Coronary artery (tissue), 2 donors: ENCODE measurements at places on chromosomes 7 and 10.

GRCh38 chr10:31792745-31793144 is 135.9 kb downstream of the ARHGAP12 start:
- no peak for DNase-seq

- no peak for DNase-seq
Measured at GRCh38 chr7:92053312-92053711, 81.0 kb downstream of the CYP51A1 start.

GRCh38 chr10:32149252-32149955 is 93.2 kb upstream of the KIF5B start:
- peak; percentile 87 for DNase-seq

- DNase-seq: no peak
Measured at GRCh38 chr7:27897441-27897847, 157.5 kb downstream of the TAX1BP1 start.

GRCh38 chr10:61857746-61858145 is 43.8 kb upstream of the ARID5B start:
- no peak for DNase-seq

DNA sequence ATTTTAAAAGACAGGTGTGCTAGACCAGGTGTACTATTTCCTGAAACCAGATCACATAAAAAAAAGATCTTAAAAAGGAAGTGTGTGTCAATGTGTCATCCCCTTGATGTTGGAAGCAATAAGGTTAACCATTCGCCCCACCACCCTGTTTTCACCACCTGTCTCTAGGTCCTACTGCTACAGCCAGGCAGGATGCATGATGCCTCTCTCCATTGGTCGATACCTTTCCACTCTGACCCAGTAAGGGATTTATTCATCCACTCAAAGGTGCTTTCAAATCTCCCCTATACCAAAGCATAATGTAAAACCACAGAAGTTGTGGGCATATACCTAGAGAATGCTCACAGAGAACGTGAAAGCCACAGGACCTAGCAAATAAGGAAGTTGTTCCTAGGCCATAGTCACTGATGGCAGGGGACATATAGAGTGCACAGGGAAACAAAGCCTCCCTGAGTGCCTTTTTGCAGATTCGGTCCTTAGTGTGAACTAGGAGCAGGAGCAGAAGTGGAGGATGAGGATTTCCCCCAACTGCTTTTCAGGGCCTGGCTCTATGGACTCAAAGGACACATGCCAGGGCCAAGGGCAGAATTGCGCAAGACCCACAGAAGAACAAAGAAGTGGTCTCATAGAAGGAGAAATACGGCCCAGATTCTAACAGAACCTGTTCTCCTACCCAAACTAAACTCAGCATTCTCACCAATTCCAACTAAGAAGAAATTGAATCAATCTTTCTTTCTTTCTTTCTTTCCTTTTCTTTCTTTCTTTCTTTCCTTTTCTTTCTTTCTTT is 631.5 kb upstream of the NRP1 start:
- no peak for DNase-seq

DNA sequence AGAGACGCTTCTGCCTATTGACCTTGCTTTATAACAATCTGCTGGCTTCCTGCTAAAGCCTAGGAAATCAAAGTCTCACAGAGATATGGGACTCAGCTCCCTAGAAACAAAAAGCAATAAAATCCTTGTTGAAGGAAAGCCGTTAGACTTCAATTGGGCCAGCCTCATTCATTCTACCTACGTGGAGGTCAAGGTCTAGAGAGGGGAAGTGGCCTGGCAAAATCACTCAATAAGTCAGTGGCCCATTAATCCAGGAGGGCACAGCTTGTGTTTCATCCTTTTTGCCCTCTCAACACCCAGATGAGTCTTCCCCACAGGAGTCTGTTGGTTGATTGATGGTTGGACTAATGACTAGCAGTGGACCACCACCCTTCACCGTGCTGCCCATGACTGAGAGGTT is 40.5 kb upstream of the ACSL5 start:
- no peak for DNase-seq

DNA sequence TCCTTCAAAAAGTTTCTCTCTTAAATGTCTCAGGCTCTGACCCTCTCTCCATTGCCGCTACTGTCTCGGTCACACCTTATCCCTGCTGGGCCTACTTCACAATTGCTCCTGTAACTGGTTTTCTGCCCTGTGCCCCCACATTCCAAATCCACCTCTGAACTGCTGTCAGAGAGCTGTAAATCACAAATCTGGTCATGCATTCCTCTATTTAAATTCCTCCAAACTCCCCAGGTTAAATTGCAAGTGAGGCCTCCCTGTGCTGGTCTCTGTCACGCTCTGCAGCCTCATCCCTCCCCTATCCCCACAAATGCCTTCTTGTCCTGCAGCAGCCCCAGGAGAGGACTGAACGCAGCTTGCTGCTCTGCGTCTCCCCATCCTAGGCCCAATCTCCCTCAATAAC is 40.4 kb upstream of the CDCA7L start:
- no peak for DNase-seq

- DNase-seq: no peak
Measured at GRCh38 chr10:97762816-97763215, 9.0 kb downstream of the SFRP5 start.

GRCh38 chr10:81920213-81920829 is 45.3 kb downstream of the NRG3 start:
- no peak for DNase-seq

GRCh38 chr10:113331961-113332360 is 220.9 kb upstream of the HABP2 start:
- DNase-seq: no peak

DNA sequence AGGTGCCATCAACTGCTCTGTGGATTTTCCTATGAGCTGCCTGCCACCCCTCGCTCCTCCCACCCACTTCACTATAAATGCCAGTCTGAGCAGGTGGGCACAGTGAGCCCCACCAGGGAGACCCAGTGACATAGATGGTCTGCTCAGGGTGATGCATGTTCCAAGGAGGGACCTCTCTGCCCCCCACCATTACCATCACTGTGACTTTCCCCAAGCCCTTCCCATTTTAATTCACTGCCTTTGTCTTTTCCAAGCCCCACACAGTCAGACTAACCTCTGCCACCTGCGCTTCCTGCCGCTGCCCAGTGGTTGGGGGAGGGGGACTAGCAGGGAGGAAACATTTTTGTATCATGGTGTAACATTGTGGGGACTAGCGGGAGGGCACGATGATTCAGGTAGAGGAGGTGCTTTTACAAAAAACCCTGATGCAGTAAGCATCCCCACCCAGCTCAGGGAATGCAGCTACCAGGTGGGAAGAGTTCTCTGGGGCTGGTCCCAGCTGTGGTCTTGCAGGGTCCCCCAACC is 24.6 kb downstream of the PRSS2 start:
- DNase-seq: peak; percentile 59

GRCh38 chr10:63103971-63104409 is 29.1 kb upstream of the NRBF2 start:
- DNase-seq: no peak

GRCh38 chr7:145398758-145399157 is 562.9 kb upstream of the TPK1 start:
- no peak for DNase-seq

DNA sequence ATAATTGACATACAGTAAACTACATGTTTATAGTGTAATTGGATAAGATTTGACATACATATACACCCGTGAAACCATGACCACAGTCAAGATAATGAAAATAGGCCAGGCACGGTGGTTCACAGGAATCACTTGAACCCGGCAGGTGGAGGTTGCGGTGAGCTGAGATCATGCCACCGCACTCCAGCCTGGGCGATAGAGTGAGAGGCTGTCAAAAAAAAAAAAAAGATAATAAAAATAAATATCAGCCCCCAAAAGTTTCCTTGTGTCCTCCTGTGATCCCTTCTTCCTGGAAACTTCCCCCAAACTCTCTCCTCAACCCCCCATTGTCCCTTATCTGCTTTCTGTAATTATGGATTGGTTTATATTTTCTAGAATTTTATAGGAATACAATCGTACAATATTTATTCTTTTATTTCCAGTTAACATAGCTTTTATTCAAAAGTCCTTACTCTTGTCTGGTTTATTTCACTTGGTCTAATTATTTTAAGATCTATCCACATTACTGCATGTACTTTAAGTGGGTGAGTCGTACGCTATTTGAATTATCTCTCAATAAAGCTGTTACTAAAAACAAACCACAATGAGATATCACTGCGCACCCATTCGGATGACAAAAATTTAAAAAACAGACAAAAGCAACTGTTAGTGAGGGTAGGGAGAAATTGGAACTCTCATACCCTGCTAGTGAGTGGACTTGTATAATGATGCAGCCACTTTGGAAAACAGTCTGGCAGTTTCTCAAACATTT is 30.1 kb upstream of the TNPO3 start:
- DNase-seq: no peak

DNA sequence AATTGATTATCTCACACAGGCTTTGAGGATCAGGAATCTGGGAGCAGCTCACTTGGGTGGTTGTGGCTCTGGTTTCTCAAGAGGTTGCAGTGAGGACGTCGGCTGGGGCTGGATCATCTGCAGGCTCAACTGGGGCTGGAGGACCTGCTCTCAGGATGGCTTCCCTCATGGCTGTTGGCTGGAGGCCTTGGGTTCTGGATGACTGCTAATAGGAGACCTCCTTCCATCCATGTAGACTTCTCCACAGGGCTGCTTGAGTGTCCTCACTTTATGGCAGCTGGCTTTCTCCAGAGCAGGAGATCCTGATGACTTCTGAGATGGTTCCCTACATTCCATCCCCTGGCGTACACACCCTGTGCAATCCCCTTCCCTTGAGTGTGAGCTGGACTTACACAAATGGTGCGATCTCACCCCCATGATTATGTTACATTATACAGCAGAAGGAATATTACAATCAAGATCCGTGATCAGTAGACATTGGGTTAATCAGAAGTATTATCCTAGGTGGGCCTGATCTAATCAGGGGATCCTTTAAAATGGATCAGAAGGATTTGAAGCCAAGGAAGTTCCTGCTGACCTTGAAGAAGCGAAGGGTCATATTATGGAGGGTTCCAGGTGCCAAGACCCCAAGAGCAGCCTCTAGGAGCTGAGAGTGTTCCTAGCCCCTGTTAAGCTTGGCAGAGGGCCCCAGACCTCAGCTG is 122.2 kb downstream of the CXCL12 start:
- no peak for DNase-seq

DNA sequence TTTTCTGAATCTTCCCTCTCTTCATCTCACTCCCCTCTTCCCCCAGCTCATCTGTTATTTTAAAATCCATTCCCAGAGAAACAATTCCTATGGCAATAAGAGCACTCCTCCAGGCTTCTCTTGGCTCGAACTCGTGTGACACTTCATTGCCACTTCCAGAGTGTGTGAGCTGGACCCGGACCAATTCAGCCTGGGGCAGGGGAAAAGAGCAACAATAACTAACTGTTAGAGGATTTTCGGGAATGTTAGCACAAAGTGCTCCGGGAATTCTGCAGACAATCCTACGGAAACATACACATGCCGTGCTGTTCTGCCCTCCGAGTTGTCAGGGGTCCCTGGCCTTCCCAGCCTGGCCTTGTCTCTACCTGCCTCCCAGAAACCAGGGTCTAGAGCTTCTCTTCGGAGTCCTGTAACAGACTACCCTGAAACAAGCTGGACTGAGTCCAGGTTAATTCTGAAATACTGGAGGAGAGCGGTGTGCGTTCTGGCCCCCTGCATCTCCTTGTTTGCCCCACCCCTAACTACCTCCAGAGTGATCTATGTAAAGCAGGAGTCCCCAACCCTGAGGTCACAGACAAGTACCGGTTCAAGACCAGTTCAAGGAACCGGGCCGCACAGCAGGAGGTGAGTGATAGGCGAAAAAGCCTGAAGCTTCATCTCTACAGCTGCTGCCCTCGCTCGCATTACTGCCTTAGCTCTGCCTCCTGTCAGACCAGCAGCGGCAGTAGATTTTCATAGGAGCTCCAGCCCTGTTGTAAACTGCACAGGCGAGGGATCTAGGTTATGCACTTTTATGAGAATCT is 11.3 kb downstream of the COL26A1 start:
- no peak for DNase-seq

DNA sequence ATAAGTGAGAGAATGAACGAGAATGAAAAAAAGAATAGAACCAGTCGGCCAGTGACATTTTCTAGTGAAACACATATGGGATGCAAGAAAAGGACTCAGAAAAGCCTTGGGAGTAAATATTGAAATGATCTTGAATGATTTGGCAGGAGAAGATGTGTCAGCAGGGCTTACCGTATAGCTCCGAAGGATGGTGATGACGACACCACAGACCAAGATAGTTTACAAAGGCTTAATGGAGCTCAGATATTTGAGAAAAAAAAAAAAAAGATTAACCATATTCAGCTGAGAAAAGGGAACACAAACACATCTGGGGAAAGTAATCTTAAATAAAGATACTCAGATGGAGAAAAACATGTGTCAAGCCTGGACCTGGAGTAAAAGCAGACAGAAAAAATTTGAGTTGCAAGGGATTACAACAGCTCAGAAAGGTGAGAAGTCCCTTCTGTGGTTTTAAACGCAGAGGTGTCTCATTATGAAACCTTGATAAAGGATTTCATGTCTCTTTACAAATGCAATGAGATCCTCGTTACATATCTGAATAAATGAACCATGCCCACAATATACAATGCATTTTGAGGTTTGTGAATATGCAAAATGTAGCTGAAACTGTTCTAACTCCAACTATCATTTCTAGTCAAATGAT is 36.0 kb downstream of the DNAJB9 start:
- no peak for DNase-seq

DNA sequence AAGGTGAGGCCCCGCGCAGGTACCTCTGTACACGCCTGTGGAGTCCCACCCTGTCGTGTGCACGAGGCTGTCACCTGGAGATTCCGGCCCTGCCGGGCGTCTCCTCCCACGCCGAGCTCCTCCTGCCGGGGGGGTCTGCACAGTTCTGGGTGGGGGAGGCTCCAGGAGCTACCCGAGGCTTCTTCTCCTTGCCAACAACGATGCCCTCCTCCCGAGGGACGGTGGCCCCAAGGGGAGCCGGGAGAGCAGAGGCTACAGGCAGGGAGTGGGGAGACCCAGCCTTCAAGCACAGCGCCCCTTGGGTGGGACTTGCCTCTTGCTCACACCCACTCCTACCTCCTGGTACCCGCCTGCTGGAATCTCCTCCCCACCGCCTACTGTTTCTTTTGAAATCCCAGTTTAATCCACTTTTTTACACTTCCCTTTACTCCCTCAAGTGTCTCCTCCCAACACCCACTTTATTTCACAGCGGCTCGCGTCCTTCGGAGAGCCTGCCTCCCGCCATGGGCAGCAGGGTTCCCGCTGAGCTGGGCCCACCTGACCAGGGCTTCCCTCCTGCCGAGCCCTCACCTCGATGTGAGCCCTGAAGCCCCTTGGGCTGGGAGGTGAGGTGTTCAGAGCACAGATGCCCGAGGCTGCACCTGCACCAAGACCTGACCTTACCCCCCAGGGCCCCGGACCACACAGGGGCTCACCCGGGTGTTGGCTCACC is 338.1 kb downstream of the DNAJB6 start:
- no peak for DNase-seq
